WTC11 (cell line): ENCODE measurements at places on chromosomes 2 and 18.

DNA sequence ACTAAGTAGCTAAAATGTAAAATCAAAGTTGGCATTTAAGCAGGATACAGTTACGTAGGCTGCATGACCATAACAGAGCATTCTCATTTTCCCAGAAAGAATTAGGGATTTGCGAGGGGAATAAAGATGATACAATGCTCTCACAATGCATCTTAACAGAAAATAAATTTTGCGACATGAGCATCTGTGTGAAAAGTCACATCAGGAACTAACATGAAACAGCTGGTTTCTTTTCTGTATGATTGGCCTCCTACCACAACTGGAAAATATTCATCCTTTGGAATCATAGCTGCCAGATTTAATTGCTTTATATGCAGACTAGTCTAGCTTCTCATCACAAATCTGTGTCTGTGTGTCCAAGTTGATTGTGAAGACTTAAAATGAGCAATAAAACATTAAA lies 66.0 kb downstream of the KCTD18 start:
- DNase-seq = no peak

GRCh38 chr18:47174545-47175116 lies 1.5 kb downstream of the IER3IP1 start:
- DNase-seq = no peak

- DNase-seq = no peak
Measured at GRCh38 chr2:206452242-206452641, 8.9 kb downstream of the ADAM23 start.

GRCh38 chr2:160465406-160465805 lies 28.2 kb downstream of the RBMS1 start:
- no peak for DNase-seq

GRCh38 chr2:240981280-240981679 lies 17.1 kb upstream of the SNED1 start:
- no peak for DNase-seq

GRCh38 chr2:191325651-191326365 lies 80.6 kb downstream of the MYO1B start:
- DNase-seq = no peak

DNA sequence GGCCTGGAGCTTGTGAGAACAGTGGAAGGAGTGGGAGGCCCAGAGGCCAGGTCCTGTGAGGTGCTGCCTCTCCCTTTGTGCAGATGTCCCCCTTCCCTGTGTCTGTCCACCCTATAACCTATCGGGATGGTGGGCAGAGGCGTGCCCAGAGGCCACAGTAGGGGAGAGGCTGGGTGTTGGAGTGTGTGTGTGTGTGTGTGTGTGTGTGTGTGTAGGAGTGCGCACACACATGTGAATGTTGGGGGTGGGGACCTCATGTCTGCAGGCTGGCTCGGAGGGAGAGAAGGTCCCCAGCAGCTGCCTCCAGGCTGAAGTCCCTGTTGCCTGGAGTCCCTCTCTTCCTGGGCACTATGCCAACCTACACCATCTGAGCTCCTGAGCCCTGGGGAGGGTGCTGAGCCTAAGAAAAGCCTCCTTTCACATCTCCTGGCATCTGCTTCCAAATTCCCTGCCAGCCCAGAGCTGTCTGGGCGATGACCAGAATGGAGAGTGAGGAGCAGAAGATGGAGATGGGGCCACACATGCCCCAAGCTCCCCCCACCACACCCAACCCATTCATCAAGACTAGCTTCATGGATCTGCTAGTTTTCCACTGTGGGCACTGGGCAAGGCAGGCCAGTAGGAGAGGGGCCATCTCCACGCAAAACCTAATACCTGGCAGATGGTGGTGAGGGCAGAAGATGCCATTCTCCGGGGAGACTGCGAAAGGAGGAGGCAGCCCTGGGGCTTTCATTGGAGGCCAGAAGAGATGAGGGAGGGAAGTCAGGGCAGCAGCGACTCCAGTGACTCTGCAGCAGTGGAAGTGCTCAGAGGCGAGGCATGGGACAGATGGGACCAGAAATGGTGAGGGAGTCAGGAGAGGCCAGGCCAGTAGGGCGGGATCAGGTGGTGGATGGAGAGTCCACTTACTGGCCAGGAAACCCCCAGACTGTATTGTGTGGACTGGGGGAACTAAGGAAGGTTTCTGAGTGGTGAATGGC lies 20.3 kb downstream of the KCNK3 start:
- no peak for DNase-seq

DNA sequence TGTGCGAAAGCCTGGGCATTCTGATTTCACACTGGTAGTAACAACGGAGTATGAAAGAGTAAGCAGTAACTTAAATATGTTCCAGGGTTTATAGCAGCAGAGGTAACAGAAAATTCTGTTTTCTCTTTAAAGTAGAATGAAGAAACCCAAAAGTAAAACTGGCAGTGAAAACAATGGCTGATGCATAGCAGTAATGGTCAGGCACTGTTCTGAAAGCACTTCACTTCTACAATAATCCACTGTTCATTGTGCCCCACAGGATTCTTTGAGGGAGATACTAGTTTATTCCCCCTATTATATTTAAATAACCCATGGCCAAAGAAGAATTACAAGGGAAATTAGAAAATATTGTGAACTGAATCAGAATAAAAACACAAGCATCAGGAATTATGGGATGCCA lies 9.3 kb upstream of the DNAJC10 start:
- DNase-seq = no peak
